ENCODE measurements at places on chromosomes 11 and 22. TPM values are rescaled to one million over a fixed set of nuclear protein-coding genes. Genes with fewer than 3 reads are reported as not detected.

GRCh38 chr11:93198215-93198845 is 539 bp upstream of the SLC36A4 start:
- DNase-seq, result no peak

GRCh38 chr11:10752486-10752885 is 1.4 kb downstream of the CTR9 start:
- DNase-seq, result no peak

DNA sequence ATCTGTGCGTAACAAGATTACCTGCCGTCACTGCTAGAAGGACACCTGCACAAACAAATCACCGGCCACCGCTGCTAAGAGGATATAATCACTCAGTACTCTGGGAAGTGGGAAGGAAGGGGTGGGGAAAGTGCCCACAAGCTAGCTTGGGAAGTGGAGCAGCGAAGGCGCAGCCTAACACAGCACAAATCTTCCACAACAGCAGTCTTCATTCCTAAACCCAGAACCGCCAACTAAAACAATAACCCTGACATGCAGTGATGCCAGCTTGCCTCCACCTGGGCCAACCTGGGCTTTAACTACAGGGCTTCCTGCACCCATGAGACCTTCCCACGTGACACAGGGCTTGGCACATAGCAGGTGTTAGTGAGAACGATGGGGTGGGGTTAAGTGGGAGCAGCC is 5.1 kb downstream of the DGCR2 start:
- DNase-seq, result no peak

- DNase-seq, result no peak
These were observed 421.6 kb downstream of the METTL15 start for GRCh38 chr11:28529540-28530410.

GRCh38 chr22:42299586-42300258 is 29.3 kb upstream of the TCF20 start:
- peak; percentile 70 for DNase-seq

DNA sequence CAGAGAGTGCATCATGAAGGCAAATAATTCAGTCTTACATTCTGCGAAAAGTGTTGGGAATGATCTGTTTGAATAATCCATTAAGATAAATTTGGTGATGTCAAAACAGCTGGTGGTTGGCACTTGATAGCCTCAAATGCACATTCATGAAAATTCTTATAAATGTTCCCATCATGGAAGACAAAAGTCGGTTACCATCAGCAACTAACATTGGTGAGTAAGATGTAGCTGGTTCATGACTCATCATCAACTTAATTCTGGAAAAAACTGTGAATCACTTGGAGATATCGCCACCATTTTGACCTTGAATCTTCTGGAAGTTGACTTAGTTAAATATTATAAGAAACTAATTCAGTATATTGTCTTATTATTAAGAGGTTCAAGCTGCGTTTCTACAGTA is 11.2 kb downstream of the CRYBB1 start:
- no peak for DNase-seq

The RTL10 gene
- 6.2 TPM for total RNA-seq

Data from Right ventricle myocardium superior (tissue), 1 donor.